ENCODE measurements at places on chromosomes 6 and 20. TPM values are rescaled to one million over a fixed set of nuclear protein-coding genes. Genes with fewer than 3 reads are reported as not detected.

DNA sequence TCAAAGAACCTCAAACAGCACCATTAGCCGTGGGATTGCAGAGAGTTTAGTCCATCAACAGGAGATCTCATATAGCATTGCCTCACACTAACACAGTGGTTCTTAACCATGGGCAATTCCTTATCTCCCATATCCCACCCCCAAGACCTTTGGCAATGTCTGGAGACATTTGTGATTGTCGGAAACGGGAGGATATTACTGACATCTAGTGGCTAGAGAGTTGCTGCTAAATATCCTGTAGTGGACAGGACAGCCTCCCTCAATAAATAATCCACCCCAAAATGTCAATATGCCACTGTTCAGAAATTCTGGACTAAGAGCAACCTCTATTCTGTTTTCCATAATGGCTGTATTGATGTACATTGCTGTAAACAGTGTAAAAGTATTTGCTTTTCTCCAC, 210.1 kb upstream of the CCN2 start:
- peak; percentile 70 for DNase-seq

The OPN5 gene
- not detected for total RNA-seq

DNA sequence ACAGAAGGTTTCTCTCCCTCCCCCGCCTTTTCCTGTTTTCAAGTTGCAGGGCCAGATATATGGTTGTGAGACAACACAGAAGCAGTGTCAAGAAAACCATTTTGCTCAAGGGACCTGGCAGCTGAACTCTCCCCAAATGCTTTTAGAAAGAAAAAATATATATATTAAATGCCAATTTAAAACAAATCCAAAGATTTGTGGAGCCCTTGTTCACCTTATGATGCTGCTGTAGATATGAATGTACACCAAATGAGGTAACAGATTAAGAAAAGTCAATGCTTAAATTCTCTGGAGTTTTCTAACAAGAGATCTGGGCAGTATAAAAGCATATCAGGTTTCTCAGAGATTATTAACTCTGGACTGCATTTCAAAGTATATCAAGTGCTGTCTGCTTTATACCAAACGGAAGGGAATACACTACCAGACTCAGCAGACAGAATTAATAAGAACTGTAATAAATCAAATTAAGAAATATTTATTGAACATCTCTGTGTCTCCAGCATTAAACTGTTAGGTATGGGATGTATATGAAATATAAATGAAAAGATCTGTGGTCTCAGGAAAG, 357.5 kb downstream of the HDGFL1 start:
- no peak for DNase-seq

The CLPSL2 gene
- total RNA-seq, result not detected

GRCh38 chr20:63343460-63344445, 17.4 kb downstream of the CHRNA4 start:
- DNase-seq, result no peak

GRCh38 chr6:96844530-96844929, 7.3 kb upstream of the GPR63 start:
- DNase-seq, result no peak

DNA sequence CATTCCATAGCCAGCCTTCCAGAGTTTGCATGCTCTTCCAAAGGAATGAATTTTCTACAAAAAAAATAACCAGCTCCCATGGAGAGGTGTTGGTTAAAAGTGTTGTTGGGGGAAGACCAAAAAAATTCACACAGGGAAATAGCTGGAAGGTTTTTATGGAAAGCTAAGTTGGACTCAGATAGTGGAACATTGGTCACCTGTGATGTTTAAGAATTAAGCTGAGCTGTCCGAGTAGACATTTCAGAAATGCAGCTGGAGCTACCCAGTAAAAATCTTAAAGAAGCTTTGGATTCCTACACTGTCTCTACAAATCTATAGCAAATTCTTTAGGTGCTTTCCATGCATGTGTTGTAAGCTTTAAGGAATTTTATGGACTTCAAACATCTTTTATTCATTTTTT, 155.5 kb downstream of the THBS2 start:
- DNase-seq, result no peak

Measured in lung microvascular endothelial cell (primary cell).